Amniotic epithelial cell (primary cell): ENCODE measurements at places on chromosomes 12 and 14.

DNA sequence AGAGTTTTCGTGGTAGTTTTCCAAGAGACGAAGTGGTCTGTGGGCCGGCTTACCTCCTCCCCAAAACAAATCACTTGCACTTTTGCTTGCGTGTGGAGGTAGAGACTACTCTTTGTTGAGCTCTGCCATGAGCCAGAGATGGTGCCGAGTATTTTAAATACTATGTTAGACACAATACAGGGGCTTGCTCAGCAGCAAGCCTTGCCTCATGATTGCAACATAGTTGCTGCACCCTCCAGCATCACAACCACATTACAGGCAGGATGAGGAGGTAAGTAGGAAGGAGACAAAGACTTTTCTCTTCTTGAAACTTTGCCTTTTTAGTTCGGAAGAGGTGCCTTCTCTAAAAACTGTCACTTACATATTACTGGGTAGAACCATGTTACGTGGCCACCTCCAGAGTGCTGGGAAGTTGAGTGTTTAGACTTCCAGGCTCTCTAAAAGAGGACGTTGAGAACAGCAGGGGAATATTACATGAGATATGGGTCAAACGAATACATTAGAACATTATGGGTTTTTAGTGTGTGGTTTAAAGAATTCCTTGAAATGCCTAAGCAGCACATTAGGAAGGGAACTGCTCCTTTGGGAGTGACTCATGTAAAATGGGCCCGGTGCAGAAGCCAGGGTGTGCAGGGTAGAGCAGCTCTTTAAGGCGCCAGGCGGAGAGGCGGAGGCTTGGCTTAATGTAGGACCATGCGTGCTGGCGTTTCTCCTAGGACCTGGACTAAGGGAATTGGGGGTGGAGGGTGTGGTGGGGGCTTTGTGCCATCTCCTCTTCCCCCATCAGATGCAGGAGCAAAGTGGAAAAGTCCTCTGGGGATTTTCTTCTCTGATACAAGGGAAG is 110.6 kb upstream of the PRMT8 start:
- DNase-seq: no peak

GRCh38 chr12:22366181-22366580 is 31.7 kb upstream of the ST8SIA1 start:
- no peak for DNase-seq

- no peak for DNase-seq
Observed at GRCh38 chr12:24780697-24781368, 168.1 kb downstream of the BCAT1 start.

DNA sequence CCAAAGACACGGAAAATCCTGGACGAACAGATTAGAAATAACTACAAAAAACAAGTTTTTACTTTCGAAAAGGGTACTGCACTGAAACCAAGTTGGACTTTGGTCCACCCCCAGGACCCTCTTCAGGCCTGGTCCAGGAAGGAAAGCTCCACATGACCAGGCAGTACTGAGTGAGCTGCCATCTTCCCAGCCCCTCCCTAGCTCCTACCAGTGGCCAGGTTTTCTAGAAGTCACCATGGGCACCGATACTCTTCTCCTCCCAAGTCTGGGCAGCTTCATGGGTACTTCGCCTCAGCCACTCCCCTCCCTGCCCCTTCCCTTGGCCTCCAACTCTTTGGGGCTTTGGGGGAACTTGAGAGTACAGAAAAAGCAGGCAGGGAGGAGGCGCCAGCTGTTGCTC is 6.6 kb downstream of the VAMP1 start:
- no peak for DNase-seq

- DNase-seq: peak; percentile 55
Observed at GRCh38 chr14:74846968-74847665, 28.8 kb downstream of the PROX2 start.

GRCh38 chr14:105333020-105333490 is 18.5 kb downstream of the PACS2 start:
- no peak for DNase-seq

- DNase-seq: peak; percentile 50
Observed at GRCh38 chr12:30862486-30862885, 64.1 kb upstream of the TSPAN11 start.

DNA sequence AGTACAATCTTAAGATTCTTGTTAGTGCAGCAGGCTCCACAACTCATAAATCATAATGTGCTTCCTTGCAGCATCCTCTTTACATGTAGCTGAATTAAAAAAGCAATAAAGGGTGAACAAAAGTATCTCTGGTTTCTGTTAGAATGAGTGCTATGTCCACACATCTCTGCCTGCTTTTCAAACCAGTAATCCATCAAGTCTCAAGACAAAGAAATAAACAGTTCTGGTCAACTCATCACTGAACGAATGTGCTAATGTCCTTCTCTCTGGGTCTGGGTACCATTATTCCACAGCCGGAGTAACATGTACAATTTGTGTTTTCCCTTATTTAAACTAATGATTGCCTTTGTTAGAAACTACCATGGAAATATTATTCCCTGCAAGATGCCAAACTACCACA is 273.0 kb upstream of the USP15 start:
- DNase-seq: no peak

- DNase-seq: no peak
Observed at GRCh38 chr14:91606851-91607250, 96.7 kb upstream of the PPP4R3A start.

DNA sequence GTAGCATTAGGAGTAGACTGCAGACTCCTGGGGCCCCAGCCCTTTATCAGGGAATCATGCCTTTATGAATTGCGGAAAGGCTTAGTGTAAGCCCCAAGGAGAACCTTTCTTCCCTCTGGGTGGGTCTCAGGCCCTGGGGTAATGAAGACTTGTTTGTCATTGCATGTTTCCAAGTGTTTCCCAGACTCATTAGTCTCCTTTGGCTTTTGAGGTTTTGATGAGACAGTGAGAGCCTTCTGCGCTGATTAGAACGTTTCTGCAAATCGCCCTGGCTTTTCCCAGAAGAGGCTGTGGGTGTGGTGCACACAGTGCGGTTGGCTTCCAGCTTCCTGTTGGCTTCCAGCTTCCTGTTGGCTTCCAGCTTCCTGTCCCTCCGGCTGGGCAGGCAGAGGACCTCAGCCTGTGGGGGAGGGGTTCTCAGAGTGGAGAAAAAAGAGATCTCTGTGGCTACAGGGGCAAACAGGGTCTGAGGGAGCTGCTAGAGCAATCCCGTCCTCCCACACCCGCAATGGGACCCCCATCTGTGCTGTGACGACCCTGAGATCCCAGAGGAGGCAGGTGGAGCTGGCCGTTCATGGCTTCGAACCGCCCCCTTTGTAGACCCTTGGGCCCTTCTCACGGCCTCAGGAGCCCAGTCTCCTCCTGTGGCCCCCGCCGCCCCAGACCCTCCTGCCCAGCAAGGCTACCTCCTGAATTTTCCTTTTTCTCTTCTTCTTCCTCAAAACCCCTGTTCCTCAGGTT is 42.1 kb downstream of the GPR68 start:
- DNase-seq: no peak

- DNase-seq: no peak
Observed at GRCh38 chr12:46484396-46485061, 112.0 kb upstream of the SLC38A2 start.

GRCh38 chr12:126369487-126370463 is 1304.5 kb downstream of the AACS start:
- peak; percentile 37 for DNase-seq

- DNase-seq: no peak
Observed at GRCh38 chr12:69789351-69789750, 35.7 kb upstream of the MYRFL start.

GRCh38 chr14:98966016-98966415 is 306.0 kb downstream of the BCL11B start:
- DNase-seq: no peak

GRCh38 chr12:9888665-9889273 is 7.5 kb downstream of the KLRF2 start:
- no peak for DNase-seq

- DNase-seq: peak; percentile 40
Observed at GRCh38 chr12:66453844-66454243, 151.6 kb downstream of the HELB start.

- DNase-seq: no peak
Observed at GRCh38 chr14:93126111-93126510, 10.4 kb upstream of the ITPK1 start.

DNA sequence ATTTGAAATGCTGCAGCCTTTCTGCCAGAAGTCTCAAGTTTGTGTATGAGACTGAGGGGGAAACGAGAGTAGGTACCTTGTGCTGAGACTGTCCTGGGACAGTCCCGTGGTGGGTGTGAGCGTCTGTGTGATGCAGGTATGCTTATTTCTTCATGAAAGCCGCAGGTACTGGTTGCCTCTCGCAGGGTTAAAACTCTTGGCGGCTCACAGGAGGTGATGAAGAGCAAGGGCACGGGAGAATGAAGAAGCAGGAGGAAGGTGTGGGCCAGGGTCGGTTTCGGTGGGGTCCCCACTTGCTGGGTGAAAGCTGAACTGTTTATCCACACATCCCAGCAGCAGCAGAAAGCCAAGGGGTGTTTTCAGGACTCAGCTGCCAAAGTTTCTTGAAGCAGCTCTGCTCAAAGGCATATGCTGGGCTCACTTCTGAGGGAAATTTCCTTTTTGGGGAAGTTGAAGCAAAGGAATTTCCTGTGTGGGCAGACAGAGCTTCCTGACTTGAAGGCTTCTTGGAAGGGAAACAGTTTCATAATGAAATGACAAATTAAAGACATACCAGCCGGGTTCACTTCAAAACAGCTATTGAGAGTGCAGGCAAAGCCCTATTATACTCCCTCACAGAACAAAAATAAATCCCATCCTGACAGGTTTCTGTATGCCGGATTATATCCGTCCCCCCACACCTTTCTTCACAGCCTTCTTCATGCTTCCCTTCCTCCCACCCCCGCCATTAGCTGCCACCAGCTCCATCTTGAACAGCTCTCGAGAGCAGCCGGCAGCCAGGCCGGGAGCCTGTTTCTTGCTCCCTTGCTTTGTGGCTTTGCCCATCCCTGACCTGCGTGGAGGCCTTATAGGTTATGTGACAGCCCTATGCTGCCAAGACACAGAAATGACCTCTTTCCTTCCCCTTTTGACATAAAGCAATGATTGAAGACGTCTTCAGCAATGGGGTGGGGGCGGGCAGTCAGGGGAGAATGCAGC is 116.6 kb downstream of the ETV6 start:
- peak; percentile 87 for DNase-seq

GRCh38 chr12:132295101-132295526 is 34.3 kb downstream of the GALNT9 start:
- DNase-seq: no peak

- no peak for DNase-seq
Observed at GRCh38 chr12:119204131-119204530, 25.4 kb downstream of the HSPB8 start.

DNA sequence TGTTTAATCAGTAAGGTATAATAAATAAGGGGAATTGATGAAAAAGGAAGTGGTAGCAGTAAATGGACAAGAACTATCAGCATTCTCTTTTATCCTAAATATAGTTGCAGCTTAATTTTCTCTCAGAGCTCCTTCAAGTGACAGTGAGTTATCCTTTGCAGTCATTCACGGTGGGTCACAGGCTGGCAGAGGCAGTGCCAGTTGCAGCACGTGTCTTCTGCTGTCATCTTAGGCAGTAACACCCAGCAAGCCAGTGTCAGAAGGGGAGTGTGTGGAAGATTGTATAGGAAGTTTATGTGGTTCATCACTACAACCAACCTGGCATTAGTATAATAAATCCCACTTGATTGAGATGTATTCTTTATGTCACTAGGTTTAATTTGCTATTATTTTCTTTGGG is 170.0 kb downstream of the CCDC91 start:
- no peak for DNase-seq

- DNase-seq: peak; percentile 44
Observed at GRCh38 chr12:27396216-27396815, 50.2 kb upstream of the SMCO2 start.

DNA sequence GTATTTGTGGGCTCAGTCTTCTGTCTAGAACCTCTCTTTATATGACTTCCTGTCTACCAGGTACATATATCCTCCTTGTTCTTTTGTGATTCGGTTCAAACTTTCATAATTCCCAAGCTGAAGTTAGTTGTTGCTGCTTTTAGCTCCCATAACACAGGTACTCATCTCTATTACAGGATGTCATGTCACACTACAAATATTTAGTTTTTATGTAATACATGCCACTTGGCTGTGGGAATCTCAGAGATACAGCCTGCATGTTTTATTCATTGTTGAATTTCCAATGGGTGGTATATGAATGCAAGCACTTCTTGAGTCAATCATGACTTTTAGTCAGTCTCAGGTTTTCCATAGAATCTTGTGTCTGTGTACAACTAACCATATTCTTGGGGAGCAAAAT is 122.7 kb downstream of the SINHCAF start:
- DNase-seq: no peak

DNA sequence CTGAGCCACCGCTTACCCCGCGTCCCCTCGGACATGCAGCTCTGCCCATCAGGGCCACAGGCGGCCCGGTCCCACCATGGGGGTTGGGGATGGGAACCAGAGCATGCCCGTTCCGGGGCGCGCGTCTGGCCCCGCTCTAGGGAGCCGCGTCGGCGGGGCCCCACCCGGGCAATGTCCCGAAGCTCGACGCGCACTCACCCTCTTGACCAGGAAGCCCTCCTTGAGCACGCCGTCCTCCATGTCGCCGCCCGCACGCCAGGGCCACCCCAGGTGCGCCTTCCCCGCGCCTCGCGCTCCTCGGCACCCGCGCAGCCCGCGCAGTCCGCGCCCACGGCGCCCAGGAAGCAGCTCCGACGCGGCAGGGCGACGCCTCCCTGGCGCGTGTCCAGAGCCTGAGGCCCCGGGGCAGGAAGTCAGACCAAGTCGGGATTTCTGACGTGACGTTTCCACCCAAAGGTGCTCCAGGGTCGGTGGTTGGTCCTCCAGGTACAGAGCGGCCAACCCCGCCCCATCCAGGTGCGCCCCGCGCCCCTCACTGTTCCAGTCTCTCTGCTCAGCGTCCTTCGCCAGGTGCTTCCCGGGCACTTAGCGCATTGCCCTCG is at the start of gene PLEK2:
TSS of gene PLEK2 (minus strand) at position 346 of the 602 bp plus-strand sequence. CDS start at position 240, 106 bp downstream.
- peak; percentile 32 for DNase-seq

DNA sequence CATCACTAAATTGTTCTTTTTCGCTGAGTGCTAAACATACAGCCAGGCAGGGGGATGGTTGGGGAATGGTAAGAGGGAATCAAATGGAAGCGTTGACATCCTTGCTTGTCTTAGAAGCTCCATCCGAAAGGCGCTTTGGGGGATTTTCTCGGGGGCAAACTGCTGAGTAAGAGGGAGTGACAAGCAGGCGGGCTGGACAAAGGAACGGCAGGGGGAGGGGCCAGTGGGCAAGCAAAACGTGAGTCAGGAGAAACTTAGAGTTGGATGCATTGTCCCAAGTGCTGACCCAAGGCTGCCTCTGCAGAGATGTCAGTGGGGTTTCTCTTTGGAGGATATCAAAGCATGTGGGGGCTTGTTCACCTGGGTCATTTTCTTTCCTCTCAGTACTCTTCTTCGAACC is 480.5 kb downstream of the VRK1 start:
- DNase-seq: no peak

GRCh38 chr12:1188016-1188415 is 197.0 kb downstream of the ERC1 start:
- no peak for DNase-seq

- peak; percentile 45 for DNase-seq
Observed at GRCh38 chr14:102590667-102591099, 1.8 kb upstream of the RCOR1 start.

GRCh38 chr14:23058654-23059504 is 1.6 kb upstream of the CDH24 start:
- no peak for DNase-seq
